Neural crest cell (in vitro differentiated cells): ENCODE measurements at places on chromosomes 3 and 15.

DNA sequence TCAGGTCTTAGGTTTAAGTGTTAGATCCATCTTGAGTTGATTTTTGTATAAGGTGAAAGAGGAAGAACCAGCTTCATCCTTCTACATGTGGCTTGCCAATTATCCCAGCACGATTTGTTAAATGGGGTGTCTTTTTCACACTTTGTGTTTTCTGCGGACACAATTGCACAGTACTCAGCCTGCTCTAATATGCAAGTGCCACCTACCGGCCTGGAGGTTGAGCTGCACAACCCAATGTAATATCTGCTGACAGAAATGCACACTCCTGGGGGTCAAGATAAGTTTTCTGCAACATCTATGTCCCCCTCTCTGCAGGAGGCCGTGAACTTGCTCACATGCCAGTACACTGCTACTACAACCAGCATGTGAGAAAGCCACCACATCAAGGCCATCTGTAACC, 791.9 kb upstream of the ROBO1 start:
- DNase-seq, result no peak

DNA sequence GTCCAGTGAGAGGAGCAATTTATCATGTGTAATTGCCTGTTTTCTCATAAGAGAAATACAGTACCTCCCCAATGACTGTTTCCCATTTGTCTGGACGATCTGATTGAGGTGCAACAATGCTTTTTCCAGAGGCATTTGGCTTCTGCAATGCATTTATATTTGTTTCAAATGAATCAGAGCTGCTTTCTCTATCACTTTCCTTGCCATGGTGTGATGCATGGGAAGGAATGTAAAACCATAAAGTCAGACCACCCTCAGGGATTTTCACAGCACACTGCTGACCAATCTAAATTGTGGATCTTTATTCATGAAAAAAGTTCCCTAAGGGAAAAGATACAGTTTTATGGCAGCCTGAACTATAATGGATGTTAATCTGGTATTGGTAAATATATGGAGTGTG, 333.0 kb downstream of the ZNF385D start:
- no peak for DNase-seq

GRCh38 chr15:29074045-29074444, 188.3 kb downstream of the APBA2 start:
- no peak for DNase-seq

- DNase-seq, result no peak
Observed at GRCh38 chr3:113825090-113825489, 13.5 kb upstream of the GRAMD1C start.

DNA sequence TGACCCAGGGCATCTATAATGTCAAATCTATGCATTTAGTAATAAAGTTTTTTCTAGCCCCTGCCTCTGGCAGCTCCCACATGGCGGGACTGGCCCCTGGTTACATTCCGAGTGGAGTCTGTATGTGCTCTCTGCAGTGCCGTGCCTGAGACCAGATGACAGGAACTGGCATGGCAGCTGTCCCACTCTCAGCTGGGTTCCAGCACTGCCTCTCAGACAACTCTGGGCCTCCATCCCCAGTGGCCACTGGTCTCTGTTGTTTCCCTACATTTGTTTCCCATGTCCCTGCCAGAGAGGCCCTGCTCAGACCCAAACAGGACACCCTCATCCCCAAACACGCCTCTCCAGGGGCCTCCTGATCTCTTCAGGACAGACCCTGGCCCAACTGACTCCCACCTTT, 109.3 kb downstream of the OCA2 start:
- DNase-seq, result no peak

DNA sequence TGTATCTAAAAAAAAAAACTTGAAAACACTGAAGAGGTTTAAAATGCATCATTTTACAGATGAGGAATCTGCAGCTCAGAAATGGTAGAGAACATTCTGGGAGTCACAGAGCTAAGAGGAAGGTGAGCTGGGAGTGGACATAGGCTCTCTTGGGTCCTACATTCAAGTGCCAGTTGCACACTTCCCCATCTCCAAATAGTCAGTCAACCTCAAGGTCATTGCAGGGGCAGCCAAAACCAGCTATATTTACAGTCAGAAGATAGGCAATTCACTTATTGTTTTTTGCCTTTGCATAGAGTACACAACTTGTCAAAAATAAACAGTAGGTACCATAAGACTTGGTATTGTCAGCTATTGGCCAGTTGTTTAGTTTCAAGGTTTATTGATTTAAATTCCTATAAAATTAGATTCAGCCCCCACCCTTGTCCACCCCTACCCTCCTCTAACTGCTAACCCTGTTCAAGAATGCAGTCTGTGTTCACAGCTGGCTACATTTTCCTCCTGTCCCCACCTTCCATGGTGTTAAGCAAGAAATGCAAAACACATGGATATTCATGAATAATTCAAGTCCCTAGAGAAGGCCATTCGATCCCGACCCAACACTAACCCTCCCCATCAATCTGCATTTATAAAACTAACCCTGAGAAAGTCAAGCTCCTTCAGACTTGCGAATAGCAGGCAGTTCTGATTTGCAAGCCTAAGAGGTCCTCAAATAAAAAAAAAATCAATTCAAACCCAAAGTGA, 567.0 kb upstream of the MCTP2 start:
- DNase-seq, result no peak
